ENCODE measurements at places on chromosomes 6 and 20.

- H3K4me1 ChIP-seq: no peaks in the 10 kb centered on the region
- no peak for DNase-seq
- no peak overlapping the region for H3K4me3 ChIP-seq
- no peaks in the 10 kb centered on the region for H3K36me3 ChIP-seq
- no peak overlapping the region for H3K27ac ChIP-seq
- no peaks in the 10 kb centered on the region for H3K27me3 ChIP-seq
Measured at GRCh38 chr6:22133357-22133756, 163.5 kb downstream of the PRL start.

DNA sequence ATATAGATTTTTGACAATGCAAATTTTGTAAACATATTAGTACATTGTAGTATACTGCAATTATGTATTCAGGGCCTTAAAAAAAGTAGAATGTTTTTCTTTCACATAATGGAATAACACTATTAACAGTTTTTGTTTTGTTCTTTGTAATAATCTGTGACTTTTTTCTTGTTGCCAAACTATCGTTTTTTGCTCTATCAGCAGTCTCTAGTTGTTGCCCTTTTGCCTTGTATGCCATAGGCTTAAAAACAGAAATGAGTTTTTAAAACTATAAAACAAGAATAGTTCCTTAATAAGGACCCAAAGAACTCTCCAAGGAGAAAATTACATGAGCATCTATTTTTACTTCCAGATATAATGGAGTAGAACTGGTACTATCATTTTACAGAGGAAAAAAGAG is 29.5 kb downstream of the REPS1 start:
- H3K27me3 ChIP-seq: no peaks in the 10 kb centered on the region
- no peak overlapping the region for H3K4me3 ChIP-seq
- DNase-seq: no peak

DNA sequence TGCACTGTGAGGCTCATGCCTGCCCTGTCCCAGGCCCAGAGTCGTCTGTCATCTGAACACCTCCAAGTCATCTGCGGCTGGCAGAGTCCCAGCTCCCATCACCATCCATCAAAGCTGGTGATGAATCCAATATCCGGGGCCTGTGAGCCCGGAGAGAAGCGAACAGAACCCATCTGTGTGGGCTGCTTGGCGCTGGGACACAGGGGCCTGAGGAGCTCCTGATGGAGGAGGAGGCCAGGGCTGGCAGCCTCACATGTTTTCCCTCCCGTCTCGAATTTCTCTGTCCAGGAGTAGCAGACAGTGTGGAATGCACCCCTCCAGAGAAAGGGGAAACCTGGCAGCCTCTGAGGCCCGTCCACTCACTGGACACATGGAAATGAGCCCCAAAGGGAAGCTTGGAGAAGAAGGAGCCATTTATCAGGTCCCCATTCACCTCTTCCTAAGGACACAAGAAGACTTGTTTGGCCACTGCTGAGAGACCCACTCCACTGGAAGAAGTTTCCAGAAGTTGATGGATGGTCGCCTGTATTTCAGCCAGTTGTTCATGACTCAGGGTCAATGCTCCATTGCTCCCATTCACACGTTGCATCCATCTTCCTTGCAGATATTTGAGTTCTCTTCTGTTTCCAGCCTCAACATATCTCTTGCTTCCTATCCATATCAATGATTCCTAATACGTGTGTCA is 307.5 kb upstream of the SULF2 start:
- H3K4me3 ChIP-seq: no peak overlapping the region
- no peaks in the 10 kb centered on the region for H3K36me3 ChIP-seq

- no peak for DNase-seq
- no peaks in the 10 kb centered on the region for H3K27me3 ChIP-seq
- no peaks in the 10 kb centered on the region for H3K36me3 ChIP-seq
Measured at GRCh38 chr6:26224940-26225847, 138.0 kb downstream of the HFE start.

DNA sequence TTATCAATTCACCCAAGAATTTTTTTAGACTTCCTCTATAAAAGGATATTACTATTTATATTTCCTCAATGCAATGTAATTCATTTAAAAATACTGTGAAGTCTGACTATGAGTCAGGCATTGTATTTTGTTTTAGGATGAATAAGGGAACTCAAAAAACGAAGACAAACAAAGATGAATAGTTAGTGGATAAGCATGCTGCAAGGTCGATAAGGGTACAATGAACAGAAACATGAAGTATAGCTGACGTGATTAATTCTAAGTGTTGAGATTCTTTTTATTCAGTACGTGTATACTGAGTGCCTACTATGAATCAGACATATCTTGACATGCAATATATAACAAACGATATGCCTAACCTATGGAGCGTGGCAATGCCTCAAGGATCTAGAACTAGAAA is 105.4 kb downstream of the PDE10A start:
- H3K4me3 ChIP-seq: no peak overlapping the region
- H3K4me1 ChIP-seq: no peaks in the 10 kb centered on the region
- no peaks in the 10 kb centered on the region for H3K36me3 ChIP-seq
- no peak overlapping the region for H3K27ac ChIP-seq
- no peak for DNase-seq

GRCh38 chr6:112980676-112981075 is 633.5 kb downstream of the RFPL4B start:
- no peaks in the 10 kb centered on the region for H3K36me3 ChIP-seq
- H3K4me1 ChIP-seq: no peaks in the 10 kb centered on the region
- no peak overlapping the region for H3K27ac ChIP-seq
- no peak overlapping the region for H3K4me3 ChIP-seq
- H3K27me3 ChIP-seq: no peaks in the 10 kb centered on the region
- no peak for DNase-seq

GRCh38 chr6:26097268-26097875 is 10.1 kb downstream of the HFE start:
- peaks cover 3% of the 10 kb centered on the region for H3K4me1 ChIP-seq
- no peaks in the 10 kb centered on the region for H3K27me3 ChIP-seq
- no peak overlapping the region for H3K27ac ChIP-seq

- DNase-seq: no peak
- H3K4me1 ChIP-seq: no peaks in the 10 kb centered on the region
- no peak overlapping the region for H3K4me3 ChIP-seq
- H3K27me3 ChIP-seq: no peaks in the 10 kb centered on the region
Measured at GRCh38 chr6:73800997-73801396, 105.0 kb downstream of the CD109 start.

DNA sequence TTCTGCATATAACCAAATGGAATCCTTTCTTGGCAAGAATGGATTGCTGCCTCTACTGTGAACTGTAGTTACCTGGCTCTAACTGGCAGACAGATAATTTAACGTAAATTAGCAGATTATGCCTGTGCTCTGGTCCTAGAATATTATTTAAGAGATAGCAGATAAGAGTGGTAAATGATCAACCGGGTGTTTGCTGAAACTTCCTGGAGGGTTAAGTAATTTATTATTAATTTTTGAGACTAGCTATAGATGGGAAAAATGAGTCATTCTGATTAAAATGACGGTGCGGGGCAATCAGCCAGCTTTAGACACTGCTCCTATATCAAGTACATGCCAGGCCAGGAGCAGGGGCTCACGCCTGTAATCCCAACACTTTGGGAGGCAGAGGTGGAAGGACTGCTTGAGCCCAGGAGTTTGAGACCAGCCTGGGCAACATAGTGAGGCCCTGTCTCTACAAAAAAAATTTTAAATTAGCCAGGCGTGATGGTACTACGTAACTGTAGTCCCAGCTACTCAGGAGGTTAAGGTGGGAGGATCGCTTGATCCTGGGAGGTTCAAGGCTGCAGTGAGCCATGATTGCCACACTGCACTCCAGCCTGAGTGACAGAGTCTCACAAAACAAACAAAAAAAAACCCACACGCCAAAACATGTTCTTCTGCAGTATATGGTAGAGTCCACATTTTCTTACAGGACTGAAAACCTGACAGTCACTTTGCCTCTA is 22.6 kb downstream of the B4GALT5 start:
- H3K4me3 ChIP-seq: no peak overlapping the region
- peaks cover 13% of the 10 kb centered on the region for H3K4me1 ChIP-seq
- no peak overlapping the region for H3K27ac ChIP-seq
- no peaks in the 10 kb centered on the region for H3K27me3 ChIP-seq
- no peak for DNase-seq

DNA sequence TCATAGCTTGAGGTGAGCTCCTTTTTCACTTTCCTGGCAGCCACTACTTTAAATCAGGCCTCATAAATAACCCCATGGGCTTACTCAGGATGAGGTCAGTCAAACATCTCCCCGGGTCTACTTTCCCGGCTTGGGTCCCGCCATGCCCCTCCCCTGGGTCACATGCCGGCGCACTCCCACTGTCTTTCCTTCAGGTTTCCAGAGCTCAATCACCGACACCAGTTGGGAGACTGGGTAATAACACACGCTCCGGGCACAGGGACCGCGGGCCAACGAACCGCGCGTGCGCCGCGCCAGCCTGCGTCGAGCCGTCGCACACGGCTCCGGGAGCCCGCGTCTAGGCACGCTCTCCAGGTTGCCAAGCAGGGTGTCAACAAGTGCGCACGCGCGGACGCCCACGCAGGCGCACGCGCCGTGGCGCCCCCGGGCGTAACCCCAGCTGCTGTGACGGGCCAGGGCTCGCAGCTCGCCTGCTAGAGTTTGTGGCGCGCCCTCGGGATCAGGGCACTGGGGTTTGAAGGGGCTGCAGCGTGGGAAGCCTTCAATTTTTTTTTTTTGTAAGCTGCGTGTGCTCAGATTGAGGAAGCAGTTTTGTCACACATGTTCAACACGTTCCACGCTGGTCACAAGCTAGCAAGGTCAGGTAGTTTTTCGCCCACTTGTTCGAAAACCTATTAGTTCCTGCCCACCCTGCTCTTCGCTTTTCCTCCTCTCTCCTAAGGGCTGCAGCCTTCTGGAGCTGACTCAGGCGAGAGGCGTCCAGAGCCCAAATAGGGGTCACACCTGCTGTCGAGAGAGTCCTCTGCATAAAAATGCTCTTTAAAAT is 31.8 kb downstream of the TFAP2B start:
- H3K27me3 ChIP-seq: no peaks in the 10 kb centered on the region
- H3K36me3 ChIP-seq: no peaks in the 10 kb centered on the region
- no peak overlapping the region for H3K4me3 ChIP-seq
- no peak for DNase-seq
